ENCODE measurements at places on chromosomes 2 and 18.

DNA sequence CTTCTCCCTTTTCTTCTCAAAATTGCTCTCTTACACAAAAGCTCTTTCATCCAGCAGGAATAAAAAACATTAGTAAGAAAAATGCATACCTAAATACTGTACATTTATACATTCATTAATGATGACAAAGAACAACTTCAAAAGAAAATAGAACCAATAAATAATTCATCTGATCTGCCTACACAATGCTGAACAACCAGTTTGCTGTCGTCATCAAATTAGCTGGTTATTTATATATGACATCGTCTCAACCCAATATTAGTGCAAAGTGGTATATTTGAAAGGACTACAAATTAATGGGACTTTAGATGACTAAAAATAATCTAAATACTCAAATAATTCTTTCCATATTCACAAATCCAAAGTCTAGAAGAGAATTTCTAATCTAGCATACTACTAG is 24.8 kb upstream of the VIT start:
- DNase-seq, result no peak

DNA sequence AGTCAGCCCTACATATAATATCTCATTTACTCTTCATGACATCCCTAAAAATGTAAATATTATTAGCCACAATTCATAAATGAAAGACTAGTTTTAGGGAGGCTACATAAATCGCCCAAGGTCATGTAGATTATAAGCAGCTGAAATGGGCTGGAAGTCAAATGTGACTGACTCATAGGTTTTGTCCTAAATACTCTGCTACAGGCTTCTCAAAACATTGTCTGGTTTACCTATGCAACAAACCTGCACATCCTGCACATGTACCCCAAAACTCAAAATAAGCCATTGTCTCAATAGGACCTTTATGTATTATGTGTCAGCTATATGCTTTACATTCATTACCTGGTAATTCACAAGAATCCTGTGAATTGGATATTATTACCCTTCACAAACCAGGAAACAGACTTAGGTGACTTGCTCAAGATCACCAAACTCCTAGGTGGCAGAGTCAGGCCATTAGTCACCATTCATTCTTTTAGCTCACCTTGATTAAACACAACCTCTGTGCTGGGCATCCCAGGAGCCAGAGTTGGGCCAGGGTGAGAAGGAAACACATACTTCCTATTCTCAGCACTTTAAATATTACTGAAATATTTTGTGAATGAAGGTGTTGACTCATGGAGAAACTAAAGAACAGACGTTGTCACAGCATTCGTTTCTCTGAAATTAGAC is 69.4 kb upstream of the CPO start:
- no peak for DNase-seq

DNA sequence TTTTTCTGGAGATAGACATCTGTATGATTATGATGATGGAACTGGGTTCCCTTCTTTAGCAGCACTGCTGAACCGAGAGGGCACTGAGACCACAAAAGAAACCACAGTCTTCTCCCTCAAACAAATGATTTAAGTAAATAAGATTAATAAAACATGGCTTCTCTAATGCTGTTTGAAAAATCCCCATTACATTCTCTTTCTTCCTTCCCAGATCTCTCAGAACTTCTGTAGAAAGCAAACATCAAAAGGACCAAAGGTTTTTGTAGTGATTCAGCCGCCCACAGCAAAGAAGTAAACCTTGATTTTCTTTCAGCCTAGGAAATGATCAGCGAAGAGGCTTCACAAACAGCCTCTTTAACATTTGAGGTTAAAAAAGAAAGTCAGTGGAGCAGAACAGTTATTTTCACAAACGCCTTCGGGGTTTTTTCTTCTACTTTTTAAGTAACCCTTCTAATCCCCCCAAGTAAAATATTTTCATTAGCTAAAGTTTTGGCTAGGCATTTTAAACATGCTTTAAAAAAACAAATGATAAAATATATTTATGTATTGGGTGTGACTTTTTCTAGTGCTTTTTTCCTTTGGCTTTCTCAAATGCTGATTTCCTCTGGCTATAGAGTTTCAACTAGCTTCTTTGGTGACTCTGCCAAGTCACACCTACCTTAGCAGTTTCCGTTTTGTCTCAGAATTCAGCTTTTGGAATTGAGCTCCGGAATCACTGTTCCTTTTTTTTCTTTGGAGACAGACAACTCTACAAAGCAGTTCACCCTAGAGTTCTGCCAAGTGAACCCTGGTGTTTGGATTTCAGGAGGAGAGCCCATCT is 89.6 kb downstream of the UPP2 start:
- DNase-seq, result no peak

DNA sequence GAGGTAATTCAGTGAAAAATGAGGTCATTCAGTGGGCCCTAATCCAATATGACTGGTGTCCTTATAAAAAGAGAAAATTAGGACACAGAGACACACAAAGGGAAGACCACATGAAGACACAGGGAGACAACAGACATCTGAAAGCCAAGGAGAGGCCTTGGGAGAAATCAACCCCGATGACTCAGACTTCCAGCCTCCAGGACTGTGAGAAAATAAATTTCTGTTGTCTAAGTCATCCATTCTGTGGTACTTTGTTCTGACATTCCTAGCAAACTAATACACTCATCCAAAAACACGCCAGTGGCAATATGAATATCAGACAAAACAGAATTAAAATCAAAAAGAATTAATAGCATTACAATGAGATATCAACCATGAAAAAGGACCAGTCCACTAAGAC is 303.7 kb downstream of the SS18 start:
- peak; percentile 28 for DNase-seq

- DNase-seq, result no peak
These were observed 384.5 kb upstream of the NRP2 start for GRCh38 chr2:205297846-205298245.

- DNase-seq, result no peak
These were observed 39.9 kb upstream of the SMAD7 start for GRCh38 chr18:48990481-48991318.

DNA sequence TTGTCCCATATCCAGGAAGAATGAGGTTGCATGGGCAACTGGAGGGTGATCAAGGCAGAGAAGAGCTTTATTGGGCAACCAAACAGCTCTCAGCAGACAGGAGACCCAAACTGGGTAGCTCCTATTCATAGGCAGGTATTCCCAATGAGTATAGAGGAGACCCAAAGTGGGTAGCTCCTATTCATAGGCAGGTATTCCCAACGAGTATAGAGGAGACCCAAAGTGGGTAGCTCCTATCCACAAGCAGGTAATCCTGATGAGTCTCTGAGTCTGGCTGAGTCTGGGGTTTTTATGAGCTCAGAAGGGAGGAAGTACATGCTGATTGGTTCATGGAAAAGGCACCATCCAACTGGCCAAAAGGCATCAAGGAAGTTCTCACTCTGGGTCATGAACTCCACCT is 5.3 kb upstream of the GORASP2 start:
- DNase-seq, result no peak

- DNase-seq, result no peak
These were observed 73.9 kb downstream of the KYNU start for GRCh38 chr2:142951190-142952007.

DNA sequence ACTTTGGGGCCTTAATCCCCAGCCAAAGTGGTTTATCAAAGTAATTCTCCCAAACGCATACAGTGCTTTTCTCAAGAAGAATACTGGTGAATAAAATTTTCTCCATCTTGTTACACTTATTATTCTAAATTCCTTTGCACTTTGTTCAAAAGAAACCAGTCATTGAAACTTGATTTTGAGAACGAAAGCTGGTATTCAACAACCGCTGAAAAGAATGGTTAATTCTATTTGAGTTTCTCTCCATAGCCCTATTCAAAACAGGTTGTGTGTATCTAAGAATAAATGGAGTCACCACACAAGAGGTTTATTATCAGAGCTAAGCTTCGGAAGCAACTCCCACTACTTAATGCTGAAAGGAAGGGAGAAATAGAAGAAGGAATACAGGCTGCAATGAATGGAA is 117.7 kb downstream of the C1D start:
- no peak for DNase-seq

DNA sequence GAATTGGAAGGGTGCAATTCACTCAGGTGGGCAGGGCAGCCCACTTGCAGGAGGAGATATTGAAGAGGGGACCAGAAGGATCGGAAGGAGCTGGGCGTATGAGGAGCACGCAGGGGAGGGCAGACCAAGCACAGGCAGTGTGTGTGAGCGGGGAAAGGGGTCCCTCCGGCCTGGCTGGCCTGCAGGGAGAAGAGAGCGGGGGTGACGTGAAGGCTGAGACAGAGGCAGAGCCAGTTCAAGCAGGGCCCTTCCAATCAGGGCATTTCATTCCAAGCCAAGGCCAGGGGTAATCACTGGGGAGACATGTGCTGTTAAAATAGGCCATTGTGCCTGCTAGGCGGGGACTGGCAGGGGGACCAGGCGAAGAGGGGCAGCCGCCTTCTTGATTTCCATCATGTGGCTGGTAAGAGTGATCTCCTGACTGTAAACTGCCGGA is 62.2 kb downstream of the ACKR3 start:
- no peak for DNase-seq
